Esophagus muscularis mucosa (tissue), 4 donors: ENCODE measurements at places on chromosomes 5 and 9. TPM values are rescaled to one million over a fixed set of nuclear protein-coding genes. Genes with fewer than 3 reads are reported as not detected.

TCOF1 gene
- total RNA-seq: 42.8 TPM

C8G gene
- not detected for total RNA-seq

PCDHGB2 gene
- 5.0 TPM for total RNA-seq

DDX4 gene
- total RNA-seq: not detected

PRUNE2 gene
- total RNA-seq: 728 TPM

BARX1 gene
- not detected for total RNA-seq

DNA sequence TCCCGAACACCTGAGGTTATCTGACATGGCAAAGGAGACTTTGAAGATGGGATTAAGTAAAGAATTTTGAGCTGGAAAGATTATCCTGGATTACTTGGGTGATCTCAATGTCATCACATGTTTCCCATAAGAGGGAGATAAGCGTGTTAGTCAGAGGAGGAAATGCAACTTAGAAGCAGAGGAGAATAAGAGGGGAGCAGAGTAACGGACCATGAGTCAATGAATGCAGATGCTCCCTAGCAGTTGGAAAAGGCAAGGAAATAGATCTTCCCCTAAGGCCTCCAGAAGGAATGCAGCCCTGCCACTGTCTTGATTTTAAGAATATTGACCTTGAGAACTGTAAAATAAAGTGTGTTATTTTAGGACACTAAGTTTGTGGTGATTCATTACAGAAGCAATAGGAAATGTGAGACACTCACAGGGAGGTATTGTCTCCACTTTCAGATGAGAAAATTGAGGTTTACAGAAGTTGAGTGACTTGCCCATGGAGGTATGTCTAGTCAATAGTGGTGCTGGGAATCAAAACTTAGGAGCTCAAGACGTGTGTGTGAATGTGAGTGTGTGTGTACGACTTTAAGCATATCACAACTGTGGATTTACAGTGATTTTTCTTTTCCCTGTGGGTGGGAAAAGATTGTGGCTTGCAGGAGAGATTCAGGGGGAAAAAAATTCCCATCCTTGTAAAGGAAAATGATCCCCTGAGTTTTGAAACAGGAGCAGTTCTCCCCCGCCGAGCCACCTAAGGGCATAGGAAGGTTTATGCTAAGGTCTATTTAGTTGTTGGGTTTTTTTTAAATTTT lies 125.3 kb downstream of the TRIM32 start:
- no peak overlapping the region for H3K27ac ChIP-seq
- no peaks in the 10 kb centered on the region for H3K27me3 ChIP-seq
- H3K4me1 ChIP-seq: no peaks in the 10 kb centered on the region
- no peak for DNase-seq
- no peak overlapping the region for H3K4me3 ChIP-seq

DNA sequence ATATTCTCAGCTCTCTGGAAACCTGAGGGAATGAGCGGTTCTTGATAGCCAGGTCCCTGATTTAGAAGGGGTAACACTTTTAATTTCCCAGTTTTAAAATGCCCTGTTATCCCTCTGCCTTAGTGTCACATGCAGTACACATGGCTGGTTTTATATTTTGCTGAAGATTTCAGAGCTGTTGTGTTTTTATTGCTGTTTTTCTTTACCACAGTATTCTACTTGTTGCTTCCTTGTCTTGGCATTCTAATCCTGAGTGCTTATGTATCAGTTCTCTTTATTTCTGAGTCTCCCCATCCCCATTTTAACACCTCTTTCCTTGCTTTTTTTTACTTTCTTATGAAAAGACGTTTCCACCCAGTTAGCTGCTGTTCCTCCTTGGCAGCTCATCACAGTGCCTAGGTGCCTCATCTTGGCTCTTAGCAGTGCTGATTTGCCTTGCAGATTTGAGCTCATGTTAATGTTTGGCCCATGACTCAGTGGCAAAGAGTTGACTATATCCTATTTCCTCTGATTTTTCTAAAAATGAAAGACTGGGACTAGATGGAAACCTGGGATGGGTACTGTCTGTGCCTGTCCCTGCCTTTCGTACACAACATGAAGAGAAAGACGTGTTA lies 3.7 kb downstream of the MTRR start:
- peaks cover 25% of the 10 kb centered on the region for H3K4me1 ChIP-seq
- DNase-seq: no peak
- H3K4me3 ChIP-seq: no peak overlapping the region
- H3K27me3 ChIP-seq: no peaks in the 10 kb centered on the region
- H3K36me3 ChIP-seq: peaks cover 54% of the 10 kb centered on the region

DNA sequence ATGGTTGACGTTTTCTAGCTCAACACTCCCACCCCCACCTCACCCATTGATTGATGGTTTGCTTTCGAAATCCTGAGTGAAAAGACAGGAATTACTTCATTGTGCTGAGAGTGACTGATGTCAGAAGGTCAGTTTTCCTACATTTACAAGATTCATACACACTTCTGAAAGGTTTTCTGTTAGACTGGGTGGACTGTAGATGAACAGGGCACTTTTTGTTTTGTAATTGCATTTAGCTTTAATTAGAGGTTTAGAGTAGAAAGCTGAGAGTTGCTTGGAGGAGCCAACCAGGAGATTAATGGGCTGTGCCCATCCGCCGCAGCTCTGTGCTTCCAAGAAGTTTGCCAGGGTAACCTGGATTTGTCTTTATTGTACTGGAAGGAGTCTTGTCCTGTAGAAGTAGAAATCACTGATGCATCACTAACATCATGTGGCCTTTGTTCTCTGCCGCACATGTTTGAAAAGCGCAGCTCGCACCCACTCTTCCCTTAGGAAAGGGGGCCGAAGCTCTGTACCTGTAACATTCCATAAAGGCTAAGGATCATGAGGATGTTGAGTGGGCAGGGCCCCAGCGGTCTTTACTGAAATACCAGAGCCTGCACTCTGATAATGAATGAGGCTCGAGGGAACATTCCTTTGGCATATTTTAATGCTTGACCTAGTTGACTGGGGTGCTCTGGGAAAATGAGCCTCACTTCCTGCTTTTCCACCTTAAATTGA lies 267.6 kb upstream of the DMRT1 start:
- no peaks in the 10 kb centered on the region for H3K36me3 ChIP-seq
- no peaks in the 10 kb centered on the region for H3K27me3 ChIP-seq
- H3K4me1 ChIP-seq: peaks cover 18% of the 10 kb centered on the region
- H3K4me3 ChIP-seq: no peak overlapping the region
- no peak for DNase-seq

DNA sequence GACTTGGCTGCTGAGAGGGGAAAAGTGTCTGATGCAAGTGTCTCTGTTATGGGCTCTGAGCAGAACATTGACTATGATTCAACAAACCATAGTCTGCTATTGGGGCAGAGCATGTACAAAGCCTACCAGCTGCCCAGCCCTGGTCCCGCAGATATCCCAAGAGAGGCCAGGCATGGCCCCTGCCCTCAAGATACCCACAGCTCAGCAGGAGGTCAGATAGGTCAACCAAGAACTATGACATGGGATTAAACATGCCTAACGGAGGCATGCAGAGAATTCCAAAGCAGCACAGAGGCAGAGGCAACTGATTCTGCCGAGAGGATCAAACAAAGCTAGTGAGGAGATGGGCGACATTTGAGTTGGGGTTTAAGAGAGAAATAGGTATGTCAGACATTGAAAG lies 39.9 kb upstream of the CPLX2 start:
- H3K4me3 ChIP-seq: no peak overlapping the region
- no peak overlapping the region for H3K27ac ChIP-seq
- H3K36me3 ChIP-seq: no peaks in the 10 kb centered on the region
- no peaks in the 10 kb centered on the region for H3K4me1 ChIP-seq
- no peaks in the 10 kb centered on the region for H3K27me3 ChIP-seq

GRCh38 chr5:57745700-57746651 lies 263.4 kb upstream of the ACTBL2 start:
- no peak for DNase-seq
- H3K36me3 ChIP-seq: no peaks in the 10 kb centered on the region
- no peak overlapping the region for H3K4me3 ChIP-seq
- no peak overlapping the region for H3K27ac ChIP-seq
